ENCODE measurements at places on chromosomes 1 and 21.

GRCh38 chr1:205981257-205981656 lies 21.9 kb downstream of the RAB7B start:
- DNase-seq: no peak

GRCh38 chr21:31902438-31902837 lies 29.6 kb downstream of the HUNK start:
- no peak for DNase-seq

DNA sequence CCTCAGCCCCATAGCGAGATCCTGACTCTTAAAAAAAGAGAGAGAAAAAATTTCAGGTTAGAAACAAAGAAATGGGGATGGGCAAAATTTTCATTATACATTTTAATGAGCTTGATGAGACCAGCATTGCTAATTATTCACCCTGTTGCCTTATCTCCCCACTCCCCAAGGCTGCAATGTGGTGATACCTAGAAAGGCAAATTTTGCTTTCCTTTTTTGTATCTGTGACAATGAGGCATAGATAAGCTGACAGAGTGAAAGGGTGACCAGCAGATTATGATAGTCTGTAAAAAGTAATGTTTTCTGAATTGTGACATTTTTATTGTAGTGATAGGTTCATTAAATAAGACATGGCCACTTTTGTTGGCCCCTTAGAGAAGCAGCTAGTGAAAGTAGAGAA lies 12.9 kb downstream of the SRRM1 start:
- DNase-seq: no peak

DNA sequence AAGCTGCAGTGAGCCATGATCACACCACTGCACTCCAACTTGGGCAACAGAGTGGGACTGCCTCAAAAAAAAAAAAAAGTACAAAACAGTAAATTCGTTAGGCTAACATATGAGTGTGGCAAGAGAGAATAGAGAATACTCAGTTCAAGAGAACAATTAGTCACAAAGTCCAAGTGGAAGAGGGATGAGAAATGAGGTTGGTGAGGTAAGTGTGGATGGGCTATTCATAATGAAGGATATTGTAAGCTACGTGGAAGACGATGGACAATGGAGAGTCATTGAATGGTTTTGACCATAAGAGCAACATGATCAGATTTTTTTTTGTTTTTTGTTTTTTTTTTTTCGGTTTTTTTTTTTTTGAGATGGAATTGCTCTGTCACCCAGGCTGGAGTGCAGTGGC lies 34.8 kb downstream of the WDTC1 start:
- DNase-seq: no peak

GRCh38 chr21:46173573-46173972 lies 10.7 kb downstream of the SPATC1L start:
- no peak for DNase-seq

DNA sequence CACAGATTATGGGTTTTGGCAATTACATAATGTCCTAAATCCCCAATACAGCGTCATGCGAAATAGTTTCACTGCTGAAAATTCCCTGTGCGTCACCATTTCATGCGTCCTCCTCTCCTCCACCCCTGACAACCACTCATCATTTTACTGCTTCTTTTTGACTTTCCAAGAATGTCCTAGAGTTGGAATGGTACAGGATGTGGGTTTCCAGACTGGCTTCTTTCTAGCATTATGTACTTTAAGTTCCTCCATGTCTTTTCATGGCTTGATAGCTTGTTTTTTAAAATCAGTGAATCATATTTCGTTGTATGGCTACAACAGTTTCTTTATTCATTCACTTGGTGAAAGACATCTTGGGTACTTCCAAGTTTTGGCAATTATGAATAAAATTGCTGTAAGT lies 7.4 kb downstream of the NBPF3 start:
- no peak for DNase-seq

- no peak for DNase-seq
These were observed 1.5 kb upstream of the TINAGL1 start for GRCh38 chr1:31574749-31575368.

- DNase-seq: peak; percentile 40
These were observed 5.4 kb downstream of the PAX7 start for GRCh38 chr1:18635891-18636595.

DNA sequence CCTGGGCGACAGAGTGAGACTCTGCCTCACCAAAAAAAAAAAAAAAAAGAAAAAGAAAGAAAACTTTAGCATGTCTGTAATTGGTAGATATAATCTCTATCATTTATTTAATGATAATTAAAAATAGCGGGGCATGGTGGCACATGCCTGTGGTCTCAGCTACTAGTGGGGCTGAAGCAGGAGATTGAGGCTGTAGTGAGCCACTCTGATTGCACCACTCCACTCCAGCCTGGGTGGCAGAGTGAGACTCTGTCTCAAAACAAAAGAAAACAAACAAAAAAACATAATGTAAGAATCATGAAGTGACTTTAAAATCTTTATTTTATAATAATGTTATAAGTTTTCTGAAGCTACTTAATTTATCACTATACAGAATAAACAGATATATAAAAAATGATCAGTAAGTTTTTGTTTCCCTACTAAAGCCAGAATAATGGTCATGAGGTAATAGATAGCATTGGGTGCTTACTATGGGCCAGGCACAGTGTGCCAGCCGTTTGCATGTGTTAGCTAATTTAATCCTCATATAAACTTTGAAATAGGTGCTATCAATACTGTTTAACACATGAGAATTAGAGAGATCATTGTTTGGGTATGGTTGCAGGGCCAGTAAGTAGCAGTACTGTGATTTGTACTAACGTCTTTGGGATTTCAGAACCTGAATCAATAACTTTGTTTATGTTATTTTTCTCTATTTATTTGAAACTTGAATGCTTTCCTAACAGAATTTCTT lies 23.8 kb downstream of the CLIC4 start:
- DNase-seq: no peak

- DNase-seq: peak; percentile 58
These were observed 201.7 kb downstream of the FGGY start for GRCh38 chr1:59498640-59499039.

GRCh38 chr1:78254517-78254916 lies 208.8 kb downstream of the GIPC2 start:
- peak; percentile 46 for DNase-seq

DNA sequence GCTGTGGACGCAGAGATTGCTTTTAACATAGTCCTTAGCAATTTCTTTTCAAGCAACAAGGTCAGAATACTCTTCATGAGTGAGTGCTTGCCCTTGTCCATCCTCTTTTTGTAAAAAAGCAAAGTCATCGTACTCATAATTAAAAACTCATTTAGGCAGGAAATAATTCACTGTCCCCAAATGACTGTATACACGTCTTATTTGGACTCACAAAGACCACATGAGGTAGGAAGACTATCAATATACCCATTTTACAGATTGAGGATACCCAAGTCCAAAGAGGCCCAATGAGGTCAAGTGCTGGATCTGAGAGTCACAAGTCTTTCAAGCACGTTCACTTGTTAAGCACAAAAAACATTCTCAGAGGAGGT lies 13.2 kb downstream of the ITPKB start:
- no peak for DNase-seq

- no peak for DNase-seq
These were observed 36.8 kb upstream of the PLA2G2C start for GRCh38 chr1:20223106-20223505.

DNA sequence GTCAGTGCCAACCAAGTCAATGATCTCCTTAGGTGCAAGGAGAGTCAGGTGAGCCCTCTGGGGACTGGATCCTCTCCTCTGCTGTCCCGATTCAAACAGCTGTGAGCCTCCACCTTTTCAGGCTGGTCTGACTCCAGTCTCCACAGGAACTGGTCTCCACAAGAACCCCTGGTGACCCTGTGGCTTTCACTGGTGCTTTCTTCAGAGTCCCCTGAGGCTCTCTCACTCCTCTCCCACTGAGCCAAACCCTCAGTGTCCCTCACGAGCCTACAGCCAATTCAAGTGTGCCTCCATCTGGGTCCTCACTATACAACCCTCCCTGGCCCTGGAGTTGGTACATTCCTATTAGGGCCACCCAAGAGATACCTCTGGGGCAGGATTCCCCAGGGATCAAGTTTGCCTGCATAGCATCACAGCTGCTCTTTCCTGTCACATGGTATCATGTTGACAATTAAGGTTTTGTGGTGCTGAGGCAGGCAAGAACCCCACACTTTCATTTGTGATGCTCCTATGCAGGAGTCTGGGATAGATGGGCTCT lies 5.2 kb upstream of the NGF start:
- no peak for DNase-seq

- no peak for DNase-seq
These were observed 16.8 kb downstream of the CR2 start for GRCh38 chr1:207470927-207471326.

DNA sequence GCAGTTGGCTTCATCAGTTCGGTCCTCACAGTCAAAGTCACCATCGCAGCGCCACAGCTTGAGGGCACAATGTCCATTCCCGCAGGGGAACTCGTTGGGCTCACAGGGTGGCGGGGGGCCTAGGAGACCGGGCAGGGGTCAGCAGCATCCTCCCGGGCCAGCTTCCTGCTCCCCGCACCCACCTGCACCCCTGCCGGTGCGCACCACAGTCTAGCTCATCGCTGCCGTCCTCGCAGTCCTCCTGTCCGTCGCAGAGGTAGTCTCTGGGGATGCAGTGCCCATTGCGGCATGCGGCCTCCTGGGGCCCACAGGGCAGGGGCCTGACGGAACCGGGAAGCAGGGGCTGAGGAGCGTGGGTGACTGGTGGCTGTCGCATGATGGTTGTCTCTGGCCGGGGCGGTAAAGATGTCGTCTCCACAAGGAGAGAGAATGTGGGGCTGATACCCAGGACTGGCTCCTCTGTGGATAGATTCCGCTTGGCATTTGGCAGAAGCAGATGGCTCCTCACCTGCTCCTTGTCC lies 49.8 kb downstream of the HSPG2 start:
- DNase-seq: no peak

DNA sequence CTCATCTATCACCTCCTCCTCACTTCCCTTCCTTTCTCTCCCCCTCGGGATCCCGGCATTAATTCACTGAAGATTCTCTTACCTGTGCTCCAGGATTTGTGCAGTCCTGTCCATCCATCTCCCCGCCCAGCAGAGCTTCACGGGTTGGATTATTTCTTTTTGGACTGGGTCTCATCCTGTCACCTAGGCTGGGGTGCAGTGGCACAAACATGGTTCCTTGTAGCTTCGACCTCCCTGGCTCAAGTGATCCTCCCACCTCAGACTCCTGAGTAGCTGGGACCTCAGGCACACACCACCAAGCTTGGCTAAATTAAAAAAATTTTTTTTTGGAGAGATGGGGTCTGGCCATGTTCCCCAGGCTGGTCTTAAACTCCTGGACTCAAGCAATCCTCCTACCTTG lies 12.3 kb upstream of the CSF3R start:
- DNase-seq: no peak

DNA sequence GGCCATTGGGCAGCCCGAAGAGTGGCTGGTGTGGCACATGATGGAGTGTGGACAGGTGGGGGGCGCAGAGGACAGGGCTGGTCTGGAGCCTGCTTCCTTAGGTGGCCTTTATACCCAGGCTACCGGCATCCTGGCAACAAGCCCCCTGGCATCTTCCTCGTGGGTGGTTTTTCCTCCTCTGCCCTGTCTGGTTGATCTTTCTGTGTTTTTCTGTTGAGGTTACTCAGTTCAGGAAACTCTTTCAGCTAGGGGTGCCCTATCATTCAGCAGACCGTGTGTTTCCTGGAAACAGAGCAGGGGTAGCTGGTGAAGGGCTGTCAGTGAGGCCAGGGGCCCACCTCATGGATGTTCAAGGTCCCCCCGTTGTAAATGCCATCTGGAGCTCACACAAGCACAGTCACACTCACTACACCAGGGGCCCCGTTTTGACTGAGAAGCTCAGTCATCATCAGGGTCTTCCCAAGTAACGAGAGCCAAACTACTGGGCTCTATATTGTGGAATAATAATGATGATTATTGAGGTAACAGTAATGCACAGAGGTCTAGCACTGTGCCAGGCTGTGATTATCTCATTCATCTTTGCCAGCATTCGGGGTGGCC lies at the start of gene KRTAP12-4:
Gene KRTAP12-4 (minus strand): TSS at position 84 of the 600 bp plus-strand sequence. CDS start 45 bp downstream, at position 39.
- no peak for DNase-seq

- DNase-seq: no peak
These were observed 485.7 kb upstream of the BRINP3 start for GRCh38 chr1:190963321-190963720.

- no peak for DNase-seq
These were observed 24.6 kb downstream of the ATF3 start for GRCh38 chr1:212633161-212633560.

DNA sequence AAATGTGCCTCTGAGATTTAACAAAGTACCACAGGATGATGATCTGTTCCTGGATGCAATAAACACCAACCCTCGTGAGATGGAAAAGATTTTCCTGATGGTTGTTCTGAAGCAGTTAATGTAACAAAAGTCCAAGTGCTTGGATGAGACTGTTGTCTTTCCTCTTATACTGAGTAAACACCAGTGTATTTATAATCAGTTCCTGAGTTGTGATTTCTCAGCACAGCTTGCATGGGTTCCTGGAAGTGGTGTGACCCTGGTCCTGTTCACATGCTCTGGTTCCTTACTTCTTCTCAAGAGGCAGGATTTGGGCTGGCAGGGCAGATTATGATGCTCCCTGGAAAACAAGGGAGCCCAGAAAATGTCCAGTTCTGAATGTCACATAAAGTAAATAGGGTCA lies 208.2 kb upstream of the USP24 start:
- no peak for DNase-seq

DNA sequence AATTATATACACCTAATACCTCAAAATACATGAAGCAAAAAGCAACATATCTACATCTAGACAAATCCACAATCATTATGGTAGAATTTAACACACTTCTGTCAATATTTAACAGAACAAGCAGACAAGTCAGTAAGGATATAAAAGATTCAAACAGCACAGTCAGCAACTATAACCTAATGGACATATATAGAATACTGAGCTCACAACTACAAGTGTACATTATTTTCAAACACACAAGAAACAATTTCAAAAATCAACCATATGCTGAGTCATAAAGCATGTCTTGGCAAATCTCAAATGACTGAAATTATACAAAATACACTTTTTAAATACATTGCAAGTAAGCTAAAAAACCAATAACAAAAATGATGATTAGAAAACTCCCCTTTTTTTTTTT lies 178.0 kb downstream of the TOMM20 start:
- DNase-seq: no peak

DNA sequence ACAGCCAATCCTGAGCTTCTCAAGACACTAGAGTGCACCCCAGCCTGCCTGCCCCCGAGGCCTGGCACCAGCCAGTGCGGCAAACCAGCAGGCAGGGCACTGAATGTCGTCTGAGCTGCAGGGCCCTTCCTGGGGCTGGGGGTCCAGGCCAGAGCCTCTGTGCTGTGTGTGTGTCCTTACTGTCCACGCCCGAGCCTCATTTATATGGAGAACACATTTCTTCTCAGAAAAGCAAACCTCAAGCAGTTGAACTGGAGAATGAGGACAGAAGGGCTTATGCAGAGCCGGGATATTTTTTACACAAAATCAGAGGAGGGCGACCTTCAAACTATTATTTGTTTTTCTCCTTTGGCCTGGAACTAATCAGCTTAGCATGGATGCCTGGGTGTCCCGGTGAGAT lies 52.7 kb downstream of the POFUT2 start:
- no peak for DNase-seq

- no peak for DNase-seq
These were observed 158.8 kb downstream of the CLIC6 start for GRCh38 chr21:34827445-34828235.

- no peak for DNase-seq
These were observed 27.1 kb downstream of the KCNK1 start for GRCh38 chr1:233641029-233641428.
